ENCODE measurements at places on chromosomes 1 and 21.

DNA sequence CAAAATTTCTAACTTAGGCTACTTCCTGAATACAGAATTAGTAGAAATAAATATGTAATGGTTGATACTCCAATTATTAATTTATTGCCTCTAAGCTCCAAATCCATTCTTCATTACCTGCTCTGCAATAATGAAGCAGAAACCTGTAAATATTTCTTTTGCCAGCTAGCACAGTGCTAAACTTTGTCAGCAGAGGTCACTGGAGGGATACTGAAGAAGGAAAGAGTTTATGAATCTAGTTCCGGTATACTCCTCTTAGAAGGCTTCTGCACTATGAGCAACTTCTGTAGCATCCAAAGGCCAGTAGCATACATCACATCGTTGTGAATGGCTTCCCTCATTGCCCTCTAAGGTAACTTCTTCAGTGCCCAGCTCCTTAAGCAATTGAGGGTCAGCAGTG lies 81.0 kb upstream of the LHX8 start:
- no peak for DNase-seq

GRCh38 chr1:163596541-163597258 lies 274.9 kb downstream of the NUF2 start:
- no peak for DNase-seq

GRCh38 chr1:181251001-181251712 lies 162.7 kb downstream of the IER5 start:
- DNase-seq: no peak

DNA sequence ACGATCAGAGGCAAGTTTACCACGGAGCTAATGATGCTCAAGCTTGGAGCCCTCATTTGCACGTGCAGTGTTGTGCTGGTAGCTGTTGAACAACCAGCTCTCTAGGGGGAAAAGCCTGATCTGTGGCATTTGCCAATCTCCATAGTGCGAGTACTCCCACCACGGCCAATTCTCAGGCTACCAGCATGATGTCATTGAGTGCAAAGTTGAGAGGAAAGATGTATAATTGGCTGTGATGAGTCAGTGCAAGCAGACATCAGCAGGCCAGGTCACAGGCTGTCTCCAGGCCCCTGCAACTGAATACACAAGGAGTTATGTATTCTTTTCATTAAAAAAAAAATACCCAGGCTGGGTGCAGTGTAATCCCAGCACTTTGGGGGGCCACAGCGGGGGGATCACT lies 233.1 kb upstream of the VAMP3 start:
- DNase-seq: no peak

DNA sequence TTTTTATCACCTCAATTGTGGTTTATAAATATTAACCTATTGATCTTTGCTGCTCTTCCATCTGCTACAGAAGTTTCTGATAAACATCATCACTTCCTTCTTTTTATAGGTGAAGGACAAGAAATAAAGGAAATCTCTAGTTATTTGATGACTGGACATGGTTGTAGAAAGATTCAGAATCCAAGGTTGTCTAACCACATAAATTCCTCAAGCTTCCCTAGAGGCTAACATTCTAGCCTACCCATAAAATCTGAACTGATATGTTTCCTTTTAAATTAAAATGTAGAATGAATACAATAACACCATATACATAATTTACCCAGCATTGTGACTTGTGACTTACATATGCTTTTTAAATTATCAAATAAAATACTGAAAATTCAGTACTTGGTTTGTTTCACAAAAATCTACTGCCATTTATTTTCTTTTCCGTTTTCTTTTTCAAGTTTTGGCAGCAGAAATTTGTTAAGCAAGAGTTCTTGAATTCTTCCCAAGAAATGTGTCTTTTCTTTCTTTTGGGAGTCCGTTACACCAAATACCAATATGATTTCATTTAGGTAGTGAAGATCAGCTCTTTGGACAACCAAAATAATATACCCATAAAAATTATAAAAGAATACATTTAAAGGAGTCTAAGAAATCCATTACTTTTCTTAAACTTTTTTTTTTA lies 513.2 kb upstream of the ADGRL2 start:
- DNase-seq: no peak

GRCh38 chr1:220927442-220927841 lies 48.2 kb downstream of the HLX start:
- DNase-seq: no peak

- no peak for DNase-seq
Observed at GRCh38 chr1:9881838-9882249, 28.2 kb downstream of the CTNNBIP1 start.

DNA sequence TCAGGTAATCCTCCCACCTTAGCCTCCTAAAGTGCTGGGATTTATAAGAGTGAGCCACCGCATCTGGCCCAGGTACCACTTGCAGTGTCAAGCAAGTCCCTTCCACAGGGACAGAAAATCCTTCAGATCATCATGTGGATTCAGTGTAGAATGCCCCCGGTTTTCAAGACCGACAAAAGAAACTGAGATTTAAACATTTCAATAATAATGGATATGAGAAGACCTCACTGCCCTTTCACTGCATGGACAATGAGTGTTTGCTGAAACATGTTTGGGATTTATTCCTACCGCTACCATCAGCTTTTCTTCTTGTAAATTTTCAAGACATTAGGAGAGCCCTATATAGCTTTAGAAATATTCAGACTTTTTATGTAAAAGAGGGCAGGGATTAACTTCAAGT lies 41.5 kb downstream of the HTR6 start:
- no peak for DNase-seq

- no peak for DNase-seq
Observed at GRCh38 chr1:166040202-166040997, 126.4 kb downstream of the FAM78B start.

DNA sequence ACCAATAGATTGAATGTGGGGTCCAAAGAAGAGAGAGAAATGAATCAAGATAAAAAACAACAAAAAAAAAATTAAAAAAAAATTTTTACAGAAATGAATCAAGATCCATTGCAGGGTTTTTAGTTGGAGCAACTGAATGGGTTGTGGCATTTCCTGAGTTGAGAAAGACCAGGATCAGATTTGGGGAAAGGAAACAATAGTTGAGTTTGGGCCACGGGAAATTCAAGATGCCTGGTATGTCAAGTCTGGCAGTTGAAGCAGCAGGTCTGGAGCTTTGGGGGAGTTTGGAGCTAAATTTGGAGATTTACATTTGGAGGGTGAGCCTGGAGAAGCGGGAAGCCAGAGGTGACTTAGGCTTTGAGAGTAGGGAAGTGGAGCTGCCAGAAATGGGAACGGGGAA lies 22.6 kb downstream of the ATP8B2 start:
- no peak for DNase-seq

- no peak for DNase-seq
Observed at GRCh38 chr1:157566484-157567300, 14.4 kb upstream of the FCRL5 start.

- DNase-seq: no peak
Observed at GRCh38 chr1:5845376-5845775, 146.8 kb downstream of the NPHP4 start.

GRCh38 chr1:39566441-39567137 lies 10.0 kb downstream of the PABPC4 start:
- no peak for DNase-seq

- no peak for DNase-seq
Observed at GRCh38 chr1:45557422-45557944, 6.9 kb downstream of the AKR1A1 start.

DNA sequence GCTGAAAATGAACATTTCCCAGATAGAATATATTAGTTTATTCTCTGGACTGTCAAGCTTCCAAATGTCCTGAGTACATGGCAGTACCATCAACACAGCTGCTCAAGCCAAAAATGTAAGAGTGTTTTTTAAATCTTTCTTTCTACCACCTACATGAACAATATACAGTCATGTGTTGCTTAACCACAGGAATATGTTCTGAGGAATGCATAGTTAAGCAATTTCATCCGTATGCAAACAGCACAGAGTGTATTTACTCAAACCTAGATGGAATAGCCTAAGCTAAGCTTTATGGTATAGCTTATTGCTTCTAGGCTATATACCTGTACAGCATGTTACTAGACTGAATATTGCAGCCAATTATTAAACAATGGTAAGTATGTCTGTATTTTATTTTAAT lies 561.9 kb upstream of the ADGRL4 start:
- no peak for DNase-seq

DNA sequence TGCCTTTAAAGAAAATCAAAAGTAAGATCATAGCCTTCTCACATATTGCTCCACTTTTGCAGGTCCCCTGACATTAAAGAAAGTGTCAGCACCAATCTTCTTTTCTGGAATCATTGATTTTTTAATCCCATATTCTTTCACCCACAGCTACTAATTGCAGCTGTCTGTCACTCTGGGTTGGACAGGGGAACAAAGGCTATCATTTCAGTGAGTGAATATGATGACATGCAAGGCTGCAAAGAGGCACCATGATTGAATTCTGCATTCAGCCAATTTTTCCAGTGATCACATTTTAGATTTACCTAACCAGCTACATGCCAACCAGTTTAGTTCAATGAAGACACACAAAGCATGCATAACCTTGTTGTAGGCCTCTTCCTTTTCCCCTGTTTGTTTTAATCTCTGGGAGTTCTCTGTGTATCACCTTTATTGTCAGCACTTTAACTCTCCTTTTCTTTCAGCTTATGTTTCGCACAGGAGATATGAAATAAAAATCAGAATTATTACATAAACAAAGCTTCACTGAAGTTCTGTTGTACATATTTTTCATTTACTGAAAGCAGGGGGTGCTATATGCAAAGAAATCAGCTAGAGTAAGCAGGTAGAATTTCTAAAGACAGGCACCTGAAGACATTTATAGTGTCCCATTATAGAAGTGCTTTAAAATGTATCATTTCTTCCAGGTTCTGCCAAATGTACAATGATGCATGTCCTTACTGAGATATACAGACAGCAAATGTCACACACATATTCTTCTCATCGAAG lies 584.8 kb downstream of the PLA2G4A start:
- no peak for DNase-seq

- no peak for DNase-seq
Observed at GRCh38 chr21:36169470-36170128, 13.0 kb downstream of the DOP1B start.

DNA sequence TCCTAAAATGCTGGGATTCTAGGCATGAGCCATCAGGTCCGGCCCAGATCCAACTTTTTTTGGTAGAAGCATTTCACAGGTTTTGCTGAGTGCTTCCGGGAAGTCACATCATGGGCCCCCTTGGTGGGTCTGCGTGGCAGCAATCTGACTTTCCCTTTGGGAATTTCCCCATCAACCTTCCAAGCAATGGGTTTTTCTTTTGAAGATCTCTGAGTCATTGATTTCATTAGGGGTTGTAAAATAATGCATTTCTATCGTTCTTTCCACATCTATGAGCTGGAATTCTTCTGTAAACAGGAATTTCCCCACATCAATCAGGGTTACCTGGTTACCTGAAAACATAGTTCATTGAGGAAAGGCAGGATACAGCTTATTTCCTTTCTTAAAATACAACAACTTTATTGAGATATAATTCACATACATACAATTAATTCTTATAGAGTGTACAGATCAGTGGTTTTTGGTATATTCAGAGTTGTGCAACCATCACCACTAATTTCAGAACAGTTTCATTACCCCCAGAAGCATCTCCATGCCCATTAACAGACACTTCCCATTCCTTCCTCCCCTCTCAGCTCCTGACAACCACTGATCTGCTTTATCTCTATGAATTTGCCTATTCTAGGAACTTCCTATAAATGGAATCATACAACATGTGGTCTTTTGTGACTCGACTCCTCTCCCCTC lies 9.9 kb upstream of the ZBTB17 start:
- no peak for DNase-seq

DNA sequence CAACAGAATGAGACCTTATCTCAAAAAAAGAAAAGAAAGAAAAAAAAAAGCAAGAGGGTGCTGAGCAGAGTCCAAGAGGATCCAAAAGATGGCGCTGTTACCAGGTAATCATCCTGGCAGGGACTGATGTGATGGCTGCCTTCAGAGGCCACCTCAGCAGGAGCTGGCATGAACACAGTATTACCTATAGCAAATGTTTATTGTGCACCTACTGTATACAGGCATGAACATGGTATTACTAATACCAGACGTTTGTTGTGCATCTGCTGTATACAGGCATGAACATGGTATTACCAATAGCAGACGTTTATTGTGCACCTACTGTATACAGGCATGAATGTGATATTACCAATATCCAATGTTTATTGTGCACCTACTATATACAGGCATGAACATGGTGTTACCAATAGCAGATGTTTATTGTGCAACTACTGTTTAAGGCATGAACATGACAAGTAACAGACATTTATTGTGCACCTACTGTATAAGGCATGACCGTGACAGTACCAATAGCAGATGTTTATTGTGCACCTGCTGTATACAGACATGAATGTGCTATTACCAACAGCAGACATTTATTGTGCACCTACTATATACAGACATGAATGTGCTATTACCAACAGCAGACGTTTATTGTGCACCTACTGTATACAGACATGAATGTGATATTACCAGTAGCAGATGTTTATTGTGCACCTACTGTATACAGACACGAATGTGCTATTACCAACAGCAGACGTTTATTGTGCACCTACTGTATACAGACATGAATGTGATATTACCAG lies 115.1 kb upstream of the TMEM51 start:
- DNase-seq: no peak

DNA sequence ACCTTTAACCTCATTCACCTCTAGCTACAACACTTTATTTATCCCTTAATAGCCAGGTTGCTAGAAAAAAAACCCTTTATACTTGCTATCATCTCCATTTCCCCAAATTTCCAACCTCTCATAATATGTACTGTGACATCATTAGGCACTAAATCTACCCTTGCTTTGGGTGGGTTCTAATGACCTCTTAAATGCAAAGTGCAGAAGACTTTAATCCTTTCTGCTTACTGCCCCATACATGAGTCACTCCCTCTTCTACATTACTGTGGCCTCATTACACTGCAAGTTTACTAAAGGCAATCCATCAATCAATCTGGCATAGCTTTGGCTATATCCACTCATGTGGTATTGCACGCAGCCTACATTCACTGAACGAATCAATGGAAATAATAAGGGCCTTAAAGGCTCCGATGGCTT lies 353.3 kb downstream of the SMYD3 start:
- no peak for DNase-seq

DNA sequence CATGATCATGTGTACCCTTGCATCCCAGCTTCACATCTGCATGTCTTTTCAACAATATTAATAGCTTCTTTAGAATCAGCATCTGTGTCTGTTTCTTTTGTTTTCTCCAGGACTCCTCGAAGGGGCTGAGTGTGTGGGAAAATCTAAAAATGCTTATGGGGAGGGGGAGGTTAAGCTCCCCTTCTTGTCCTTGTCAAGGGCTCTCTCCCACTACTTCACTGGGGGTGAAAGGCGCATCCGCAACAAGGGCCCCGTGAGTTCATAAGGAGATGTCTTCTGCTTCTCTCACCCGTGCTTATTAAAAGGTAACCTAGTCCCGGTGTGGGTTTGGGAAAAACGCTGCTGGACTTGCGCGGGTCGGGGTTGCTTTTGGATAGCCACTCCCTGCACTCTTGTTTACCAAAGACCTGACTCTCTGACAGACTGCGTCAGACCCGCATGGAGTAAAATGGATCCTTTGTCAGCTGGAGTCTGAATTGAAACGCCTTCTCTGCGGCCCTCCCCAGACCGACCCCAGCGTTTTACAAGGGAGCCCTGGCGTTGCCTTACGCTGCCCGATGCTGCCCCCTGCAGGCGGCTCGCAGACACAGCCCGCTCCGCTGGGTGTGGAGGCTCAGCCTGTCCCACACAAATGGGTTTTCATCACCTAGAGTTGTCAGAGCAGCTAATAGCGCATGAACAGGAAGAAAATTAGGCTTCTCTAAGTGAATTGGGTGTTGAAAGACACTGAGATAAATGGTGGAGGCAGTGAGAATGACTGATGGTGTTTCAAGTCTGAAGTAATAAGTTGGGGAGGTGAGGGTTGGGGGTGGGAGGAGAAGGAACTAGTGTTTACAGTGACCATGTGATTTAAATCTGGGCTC lies 53.8 kb downstream of the IER5 start:
- DNase-seq: peak; percentile 54

GRCh38 chr1:40313958-40314720 lies 2.9 kb downstream of the COL9A2 start:
- DNase-seq: no peak

Measured in thoracic aorta (tissue), 2 donors.